CD4-positive, alpha-beta memory T cell (primary cell): ENCODE measurements at places on chromosomes 16 and 17. TPM values are rescaled to one million over a fixed set of nuclear protein-coding genes. Genes with fewer than 3 reads are reported as not detected.

TEFM gene
- 21.3 TPM for total RNA-seq

GRCh38 chr17:74444406-74444805 is 12.5 kb downstream of the GPRC5C start:
- no peak for DNase-seq

DNA sequence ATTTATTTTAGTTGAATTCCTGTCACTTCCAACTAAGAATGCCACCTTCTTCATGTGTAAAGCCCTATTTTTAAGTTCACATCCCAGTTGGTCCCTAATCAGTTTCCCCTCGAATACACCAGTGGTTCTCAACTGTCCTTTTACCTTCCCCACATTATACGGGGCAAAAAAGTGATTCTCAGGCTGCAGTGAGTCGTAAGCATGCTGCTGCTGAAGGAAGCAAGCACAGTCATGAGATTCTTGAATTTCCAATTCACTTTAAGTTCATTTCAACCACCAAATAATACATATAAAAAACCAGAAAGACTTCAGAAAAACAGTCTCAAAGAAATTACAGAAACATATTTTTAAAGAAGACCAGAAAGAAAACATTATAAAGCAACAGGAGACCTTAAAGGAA is 47.9 kb downstream of the UBE2G1 start:
- no peak for DNase-seq

DNA sequence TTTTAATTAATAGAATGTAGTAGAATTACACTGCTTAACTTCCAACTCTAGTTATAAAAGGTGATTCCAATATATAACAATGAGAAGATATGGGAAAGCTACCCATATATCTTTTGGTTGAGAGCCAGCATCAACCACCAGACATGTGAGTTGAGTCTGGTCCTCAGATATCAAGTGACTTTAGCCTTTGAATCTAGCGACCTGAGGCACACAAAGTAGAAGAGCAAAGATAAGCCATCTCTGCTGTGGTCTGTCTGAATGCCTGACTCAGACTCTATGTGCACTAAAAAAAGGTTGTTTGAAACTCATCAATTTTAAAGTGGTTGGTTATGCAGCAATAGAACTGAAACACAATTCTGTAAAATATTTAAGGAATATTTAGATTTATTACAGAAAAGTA is 492.5 kb upstream of the SOX9 start:
- no peak for DNase-seq

- no peak for DNase-seq
Measured at GRCh38 chr17:18860161-18860972, 2.4 kb downstream of the PRPSAP2 start.

TPSD1 gene
- not detected for total RNA-seq

DNA sequence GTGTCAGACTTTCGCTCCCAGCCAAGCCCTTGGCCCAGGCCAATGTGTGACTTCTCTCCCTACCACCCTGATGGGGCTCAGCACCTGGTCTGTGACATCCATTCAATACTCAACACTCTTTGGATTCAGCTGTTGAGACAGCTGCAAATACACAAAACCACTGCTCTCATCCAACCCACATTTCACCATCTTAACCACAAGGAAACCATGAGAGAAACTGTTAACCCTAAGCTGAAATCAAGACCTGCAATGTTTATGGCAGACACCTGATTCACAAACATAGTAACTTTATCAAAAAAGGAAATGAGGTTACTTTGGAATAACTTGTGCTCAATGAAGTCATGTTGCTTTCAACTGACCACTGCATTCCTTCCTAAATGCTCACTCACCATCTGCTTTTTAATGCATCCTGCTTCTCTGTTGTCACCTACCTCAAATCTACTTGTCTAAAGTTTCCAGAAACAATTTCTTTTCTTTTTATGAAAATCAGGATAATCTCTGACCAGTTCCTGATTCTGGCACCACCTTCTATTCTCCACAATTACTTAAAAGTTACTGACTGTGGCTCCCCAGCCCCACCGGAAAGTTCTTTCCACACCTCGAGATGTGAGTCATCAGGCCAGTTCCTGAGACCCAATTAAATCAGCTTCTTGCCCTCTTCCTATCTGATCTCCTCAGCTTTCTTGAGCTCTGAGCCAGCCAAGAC is 88.2 kb downstream of the NOG start:
- no peak for DNase-seq

GRCh38 chr17:32519228-32520103 is 32.7 kb downstream of the CDK5R1 start:
- DNase-seq = peak; percentile 56

- DNase-seq = no peak
Measured at GRCh38 chr16:19210968-19211367, 42.9 kb downstream of the SYT17 start.

FSCN2 gene
- total RNA-seq = 0.75 TPM

XYLT2 gene
- total RNA-seq = 37.6 TPM

- DNase-seq = no peak
Measured at GRCh38 chr17:37831492-37831891, 86.6 kb upstream of the HNF1B start.

DNA sequence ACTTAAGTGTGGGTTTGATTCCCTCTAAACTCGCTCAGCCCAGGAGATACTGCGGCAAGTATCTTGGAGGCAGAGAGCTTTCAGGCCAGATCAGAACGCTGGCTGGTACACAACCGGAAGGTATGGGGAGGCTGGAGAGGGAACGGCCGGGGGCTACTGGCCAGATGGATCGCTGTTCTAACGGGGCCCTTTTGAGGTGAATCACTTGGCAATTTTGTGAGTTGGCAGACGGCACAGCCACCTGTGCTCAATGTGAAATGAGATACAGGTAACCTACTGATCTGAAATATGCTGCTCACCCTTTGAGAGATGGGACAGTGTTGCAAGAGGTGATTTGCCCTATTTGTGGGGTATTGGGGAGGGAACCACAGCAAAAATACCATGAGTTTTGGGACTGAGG is 622.9 kb upstream of the RBFOX1 start:
- no peak for DNase-seq

TBC1D3B gene
- total RNA-seq = 18.0 TPM

DNA sequence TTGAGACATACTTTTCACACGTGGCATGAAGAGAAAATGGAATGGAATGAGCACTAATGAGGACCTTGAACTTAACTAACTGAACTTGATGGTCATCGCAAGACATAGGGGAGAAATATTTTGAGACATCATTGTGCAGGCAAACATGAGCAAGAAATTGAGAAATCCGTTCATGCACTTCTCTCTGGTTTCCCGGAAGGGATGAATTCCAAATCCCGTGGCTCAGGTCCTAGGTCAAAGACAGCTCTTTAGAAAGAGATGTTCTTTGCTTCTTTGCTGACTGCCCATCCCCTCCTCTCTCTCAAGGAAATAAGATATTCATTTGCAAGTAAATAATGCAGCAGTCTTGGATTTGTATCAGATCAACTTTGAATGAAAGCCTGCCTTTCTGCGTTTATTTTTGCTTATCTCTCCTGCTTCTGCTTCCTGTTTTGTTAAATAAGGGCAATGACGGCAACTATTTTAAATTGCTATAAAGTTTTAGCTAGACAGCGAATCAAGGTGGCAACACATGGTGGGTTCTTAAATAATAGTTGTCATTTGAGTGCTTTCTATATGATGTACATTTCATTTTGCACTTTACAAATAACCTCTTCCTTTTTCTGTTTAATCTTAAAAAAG is 657.8 kb downstream of the MAF start:
- DNase-seq = no peak

GRCh38 chr17:81593105-81593871 is 41.1 kb upstream of the FAAP100 start:
- DNase-seq = no peak

WNT3 gene
- total RNA-seq = not detected

CTRB1 gene
- total RNA-seq = not detected

CNTNAP4 gene
- not detected for total RNA-seq

- no peak for DNase-seq
Measured at GRCh38 chr16:48180868-48181480, 25.2 kb upstream of the ABCC12 start.

DNA sequence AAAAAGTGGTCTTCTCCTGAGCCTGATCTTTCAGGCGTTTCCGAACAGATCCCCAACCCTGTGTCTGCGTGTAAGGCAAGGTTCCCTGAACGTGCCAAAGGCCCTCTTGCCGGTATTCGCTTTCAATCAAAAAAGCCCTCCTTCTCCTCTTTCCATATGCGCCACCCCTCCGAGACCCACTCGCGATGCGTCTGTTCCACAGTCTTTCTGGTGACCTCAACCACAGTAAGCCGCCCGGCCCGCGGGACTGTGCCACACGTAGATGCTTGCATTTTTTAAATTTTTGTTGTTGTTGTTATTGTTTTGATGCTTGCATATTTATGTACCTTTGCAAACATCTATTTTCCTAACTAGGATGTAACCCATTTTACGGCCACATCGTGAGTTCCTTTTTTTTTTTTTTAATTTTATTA is 607 bp upstream of the PRPSAP1 start:
- no peak for DNase-seq

- DNase-seq = no peak
Measured at GRCh38 chr16:77894162-77894561, 105.8 kb downstream of the VAT1L start.

- DNase-seq = no peak
Measured at GRCh38 chr17:31492880-31493655, 101.6 kb downstream of the RAB11FIP4 start.

- no peak for DNase-seq
Measured at GRCh38 chr17:20123209-20123608, 114.0 kb downstream of the SPECC1 start.

DNA sequence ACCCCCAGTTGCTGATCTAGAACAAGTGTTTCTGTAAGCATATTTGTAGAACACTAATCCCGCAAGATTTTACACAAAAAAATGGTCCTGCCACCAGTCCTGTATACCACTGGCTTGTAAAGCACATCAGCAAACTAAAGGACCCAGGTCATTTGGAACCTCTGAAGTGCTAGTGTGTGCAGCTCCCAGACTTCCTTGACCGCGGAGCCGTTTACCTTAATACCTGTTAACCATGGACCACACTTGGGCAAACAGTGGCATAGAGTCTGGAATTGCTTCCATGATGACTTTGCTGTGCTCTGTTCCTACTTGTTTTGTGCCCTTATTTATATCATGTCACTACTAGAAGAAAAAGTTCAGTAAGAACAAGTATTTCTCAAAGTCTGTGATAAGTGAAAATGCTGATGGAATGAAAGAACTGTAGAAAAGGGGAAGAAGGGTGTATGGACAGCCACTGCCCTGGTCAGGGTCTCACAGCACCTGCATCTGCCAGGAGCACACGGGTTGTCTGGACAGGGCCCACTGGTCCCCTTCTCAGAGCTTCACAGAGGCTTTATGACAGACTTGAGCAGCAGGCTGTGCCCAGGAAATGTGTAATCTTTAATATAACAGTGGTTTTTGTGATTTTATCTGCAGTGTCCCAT is 29.3 kb downstream of the ALDH3A2 start:
- no peak for DNase-seq

- no peak for DNase-seq
Measured at GRCh38 chr17:79535728-79536025, 75.2 kb downstream of the RBFOX3 start.

DNA sequence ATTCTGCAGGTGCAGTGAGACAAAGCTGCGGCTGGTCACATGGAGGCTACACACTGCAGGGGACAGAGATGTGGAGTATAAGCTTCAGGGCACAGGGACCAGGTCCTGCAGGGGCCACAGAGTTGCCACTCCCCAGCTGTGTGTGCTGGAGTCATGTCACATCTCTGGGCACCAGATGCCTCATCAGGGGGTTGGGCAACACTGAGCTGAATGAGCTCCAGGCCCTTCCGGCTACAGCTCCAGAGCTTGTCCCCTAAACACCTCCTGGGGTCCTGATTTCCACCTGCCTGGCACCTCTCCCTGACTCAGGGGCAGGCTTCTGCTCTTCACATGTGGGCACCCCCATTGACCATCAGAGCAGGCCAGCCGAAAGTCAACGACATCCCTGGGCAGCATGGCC is 32.5 kb downstream of the SPHK1 start:
- no peak for DNase-seq

GPR179 gene
- total RNA-seq = 0.12 TPM

DNA sequence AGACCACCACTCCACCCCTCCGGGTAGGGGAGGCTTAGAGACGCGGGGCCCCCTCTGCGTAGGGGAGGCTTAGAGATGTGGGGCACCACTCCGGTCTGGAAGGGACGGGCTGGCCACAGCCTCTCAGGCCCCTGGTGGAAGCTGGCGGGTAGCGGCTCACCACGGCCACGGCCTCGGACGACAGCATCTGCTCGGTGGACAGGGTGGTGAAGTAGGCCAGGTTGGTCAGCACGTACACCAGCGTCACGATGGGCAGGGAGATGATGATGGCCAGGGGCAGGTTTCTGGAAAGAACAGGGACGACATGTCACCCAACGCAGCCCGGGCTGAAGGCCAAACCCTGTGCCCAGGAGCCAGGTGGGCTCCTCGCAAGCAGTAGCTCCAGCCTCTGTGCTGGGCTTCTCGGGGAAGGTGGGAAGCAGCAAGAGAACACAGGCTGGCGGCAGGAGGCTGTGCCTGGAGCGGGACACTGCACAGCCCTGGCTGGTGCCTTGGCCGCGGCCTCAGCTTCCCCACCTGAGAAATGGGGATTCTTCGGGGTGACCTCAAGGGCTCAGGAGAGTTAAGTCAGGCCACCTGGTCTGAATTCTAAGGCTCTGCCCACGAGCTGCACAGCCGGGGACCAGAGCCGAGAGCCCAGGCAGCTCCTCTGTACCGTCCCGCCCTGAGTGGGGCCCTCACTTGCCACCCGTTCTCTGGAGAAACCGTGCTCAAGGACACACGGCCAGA is 29.6 kb downstream of the SLC7A5 start:
- no peak for DNase-seq

CD300H gene
- not detected for total RNA-seq

DNA sequence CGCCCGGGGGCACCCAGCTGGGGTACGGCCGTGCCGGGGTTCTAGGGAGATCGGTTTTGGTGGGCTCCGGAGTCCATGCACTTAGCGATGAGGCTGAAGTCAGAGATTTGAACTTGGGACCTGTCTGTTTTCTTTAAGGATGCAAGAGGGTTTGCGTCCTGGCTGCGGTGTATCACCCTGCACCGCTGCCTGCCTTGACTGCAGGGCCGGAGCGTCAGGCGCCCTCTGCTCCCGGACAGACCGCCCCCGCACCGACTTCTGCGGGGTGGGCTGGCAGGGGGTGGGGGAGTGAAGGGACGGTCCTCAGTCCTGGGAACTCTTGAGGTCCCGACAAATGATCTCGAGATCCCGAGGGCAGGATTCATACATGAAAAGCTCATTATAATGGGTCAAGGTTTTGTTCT is 701 bp downstream of the PDP2 start:
- no peak for DNase-seq

DNA sequence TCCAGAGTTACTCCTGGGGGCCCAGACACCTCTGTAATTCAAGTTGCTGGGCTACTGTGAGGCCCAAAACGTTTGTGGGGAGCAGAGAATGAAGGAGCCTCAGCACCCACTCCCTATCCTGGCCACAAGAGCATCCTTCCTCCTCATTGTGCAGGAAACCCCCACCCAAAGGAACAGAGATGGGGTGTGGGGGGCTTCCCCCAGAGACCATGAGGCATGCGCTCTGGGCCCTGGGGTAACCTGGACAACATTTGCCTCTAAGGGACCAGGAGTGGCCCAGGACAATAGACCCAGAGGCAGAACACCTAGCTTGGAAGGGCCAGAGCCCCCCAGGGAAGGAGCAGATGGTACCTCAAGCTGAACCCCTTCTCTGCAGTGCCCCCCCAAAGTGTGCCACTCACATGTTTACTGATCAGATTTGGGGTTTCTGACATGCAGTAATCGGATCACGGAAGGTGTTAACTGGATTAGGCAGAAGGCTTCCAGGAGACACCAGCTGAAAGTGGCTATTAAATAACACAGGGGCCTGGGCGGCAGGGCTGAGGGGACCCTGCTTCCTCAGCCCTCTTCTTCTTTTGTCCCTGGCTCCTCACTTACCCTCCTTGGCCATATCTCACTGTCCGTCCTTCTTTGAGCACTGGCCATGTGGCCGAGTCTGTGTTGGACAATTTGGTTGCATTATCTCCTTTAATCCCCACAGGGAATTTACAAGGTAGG is 50.8 kb downstream of the SDK2 start:
- DNase-seq = no peak
